Spinal cord (tissue), 10 donors: ENCODE measurements at places on chromosomes 11 and 22.

- peak; percentile 62 for DNase-seq
These were observed at the start of gene SORL1 for GRCh38 chr11:121451986-121452608. TSS of gene SORL1 (plus strand) at chr11:121452314. CDS start at chr11:121452332, 18 bp downstream.

GRCh38 chr11:75595429-75595828, 33.4 kb downstream of the SERPINH1 start:
- no peak for DNase-seq

- no peak for DNase-seq
These were observed 2.8 kb downstream of the ATP5MGL start for GRCh38 chr22:42637555-42637954.

- no peak for DNase-seq
These were observed 49.2 kb upstream of the EMID1 start for GRCh38 chr22:29156507-29156906.

- no peak for DNase-seq
These were observed 42.5 kb downstream of the GALNT18 start for GRCh38 chr11:11579012-11579988.

DNA sequence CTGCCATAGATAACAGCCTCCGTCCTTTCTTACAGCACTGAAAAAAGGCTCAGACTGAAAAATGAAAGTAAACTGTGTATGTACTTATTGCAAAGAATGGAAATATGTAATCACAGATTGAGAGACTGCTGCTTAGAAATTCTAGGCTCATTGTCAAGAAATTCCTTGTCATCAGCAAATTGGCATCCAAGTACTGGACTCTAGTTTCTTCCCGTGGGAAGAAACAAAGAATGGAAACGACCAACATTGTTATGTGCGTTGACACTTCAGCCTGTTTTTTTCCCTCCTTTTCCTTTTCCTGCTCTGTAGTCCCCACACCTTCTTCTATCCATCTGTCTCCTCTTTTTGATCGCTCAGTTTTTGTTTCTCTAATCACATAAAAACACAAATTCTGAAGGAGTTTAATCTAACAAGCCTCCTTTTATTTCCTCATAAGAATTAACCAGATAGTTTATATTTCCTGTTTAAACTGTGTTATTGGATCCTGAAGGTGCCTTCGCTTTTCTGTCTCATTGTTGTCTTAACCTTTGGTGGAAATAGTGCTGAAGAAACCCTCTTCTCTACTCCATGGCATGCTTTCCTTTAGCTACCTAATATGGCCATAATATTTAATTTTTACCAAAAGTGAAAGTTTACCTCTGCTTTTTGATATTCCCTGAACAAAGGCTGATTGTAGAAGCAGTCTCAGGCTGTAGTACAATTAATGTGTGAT, 20.0 kb upstream of the CASP12 start:
- DNase-seq, result no peak

- DNase-seq, result no peak
These were observed 43.2 kb upstream of the E2F8 start for GRCh38 chr11:19283991-19284390.

DNA sequence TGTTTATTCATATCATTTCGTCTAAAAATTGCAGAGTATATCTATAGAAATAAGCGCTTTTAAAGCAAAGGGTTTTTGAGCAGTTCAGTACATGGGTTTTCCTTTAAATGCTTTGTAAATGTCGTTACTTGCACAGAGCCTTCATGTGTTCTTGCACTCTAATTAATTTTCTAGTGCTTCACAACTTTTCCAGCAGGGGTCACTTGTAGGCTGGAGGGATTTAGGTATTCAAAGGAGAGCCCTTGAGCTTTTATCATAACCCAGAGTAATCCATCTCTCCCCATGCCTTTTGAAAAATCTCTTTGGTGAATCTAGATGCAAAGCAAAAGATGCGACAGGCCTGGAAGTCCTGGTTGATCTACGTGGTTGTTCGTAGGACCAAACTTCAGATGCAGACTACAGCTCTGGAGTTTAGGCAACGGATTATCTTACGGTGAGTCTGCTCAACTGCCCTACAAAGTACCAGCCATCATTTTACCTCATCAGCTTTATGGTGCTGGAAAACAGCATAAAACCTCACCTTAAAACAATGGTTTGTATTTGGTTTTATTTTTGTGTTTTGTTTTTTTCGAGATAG, 60.4 kb downstream of the SFI1 start:
- DNase-seq, result no peak
